ENCODE measurements at places on chromosomes 7 and 10. TPM values are rescaled to one million over a fixed set of nuclear protein-coding genes. Genes with fewer than 3 reads are reported as not detected.

- no peaks in the 10 kb centered on the region for H3K36me3 ChIP-seq
- H3K4me1 ChIP-seq, result no peaks in the 10 kb centered on the region
- no peaks in the 10 kb centered on the region for H3K27me3 ChIP-seq
- no peak for DNase-seq
Measured at GRCh38 chr7:106535234-106535932, 125.6 kb downstream of the CCDC71L start.

GRCh38 chr10:1358860-1359625 is 302.9 kb downstream of the WDR37 start:
- H3K27ac ChIP-seq, result no peak overlapping the region
- H3K36me3 ChIP-seq, result no peaks in the 10 kb centered on the region
- DNase-seq, result no peak
- peaks cover 6% of the 10 kb centered on the region for H3K4me1 ChIP-seq
- H3K27me3 ChIP-seq, result no peaks in the 10 kb centered on the region

GRCh38 chr7:124284937-124285336 is 252.1 kb upstream of the TMEM229A start:
- no peaks in the 10 kb centered on the region for H3K36me3 ChIP-seq
- DNase-seq, result no peak
- no peak overlapping the region for H3K4me3 ChIP-seq
- H3K4me1 ChIP-seq, result no peaks in the 10 kb centered on the region

- H3K27ac ChIP-seq, result no peak overlapping the region
- H3K27me3 ChIP-seq, result no peaks in the 10 kb centered on the region
Measured at GRCh38 chr10:103457176-103457712, 1.5 kb downstream of the CALHM1 start.

The GPR22 gene
- 0.28 TPM for polyA plus RNA-seq

The STAG3 gene
- 1.5 TPM for polyA plus RNA-seq
